Hypothalamus (tissue), 51 donors: ENCODE measurements at places on chromosomes 4 and X.

GRCh38 chr4:151455212-151455611 lies 46.2 kb downstream of the FHIP1A start:
- no peak for DNase-seq

DNA sequence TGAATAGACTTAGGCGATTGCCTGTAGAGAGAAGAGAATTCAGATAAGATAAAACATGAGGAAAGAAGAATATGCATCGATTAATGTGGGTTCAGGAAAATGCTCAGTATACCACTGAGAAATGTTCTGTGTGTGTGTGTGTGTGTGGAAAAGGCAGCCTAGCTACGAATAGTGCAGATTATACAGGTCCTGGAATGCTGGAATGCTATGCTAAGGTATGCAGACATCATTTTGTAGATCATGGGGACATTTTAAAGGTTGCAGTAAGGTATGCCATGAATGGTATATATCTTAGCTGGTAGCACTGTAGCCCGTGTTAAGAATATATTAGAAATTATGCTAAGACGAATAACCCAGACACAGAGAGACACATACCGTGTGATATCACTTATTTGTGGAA lies 267.9 kb downstream of the TLL1 start:
- DNase-seq = no peak

- DNase-seq = no peak
These were observed 62.5 kb downstream of the PJA1 start for GRCh38 chrX:69102612-69103194.

- DNase-seq = peak; percentile 37
These were observed at the start of gene ARMCX1 for GRCh38 chrX:101550362-101550750. Gene ARMCX1 (plus strand): TSS chrX:101550547. CDS start chrX:101552931, 2,384 bp downstream.

DNA sequence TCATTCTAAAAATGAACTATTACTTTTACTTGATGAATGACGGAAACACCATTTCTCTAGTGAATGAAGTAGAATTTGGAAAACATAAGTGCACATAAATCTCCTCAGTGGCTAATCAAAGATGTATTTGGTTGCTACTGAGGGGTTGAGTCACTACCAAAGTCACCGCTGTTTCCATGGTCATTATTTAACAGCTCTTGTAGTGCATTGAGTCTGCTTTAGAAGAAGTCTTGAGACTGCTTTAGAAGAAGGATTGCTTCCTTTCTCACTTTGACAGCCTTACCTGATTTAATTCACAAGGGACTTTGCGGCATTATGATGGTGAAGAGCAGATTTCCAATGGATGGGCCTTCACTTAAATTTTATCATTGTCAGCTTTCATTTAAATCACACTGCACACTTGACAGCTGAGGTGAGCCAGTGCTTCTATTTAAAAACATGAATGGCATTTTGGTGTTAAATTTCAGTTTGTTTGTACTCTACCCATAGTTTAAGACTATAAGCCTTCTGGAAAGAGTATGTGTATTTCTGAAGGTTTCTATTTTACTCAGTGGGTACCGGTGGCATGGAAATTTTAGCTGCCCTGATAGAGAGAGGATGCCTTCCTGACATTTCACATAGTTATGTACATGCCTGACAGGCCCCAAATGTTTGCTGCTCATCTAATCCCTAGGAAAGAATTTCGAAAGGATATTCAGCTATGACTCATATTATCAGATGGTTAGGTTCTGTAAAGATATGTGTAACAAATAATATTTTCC lies 9.5 kb downstream of the ASB5 start:
- DNase-seq = no peak

GRCh38 chrX:5528057-5528456 lies 700.6 kb downstream of the NLGN4X start:
- no peak for DNase-seq

- DNase-seq = no peak
These were observed 559.7 kb upstream of the FAT1 start for GRCh38 chr4:187283201-187283955.

DNA sequence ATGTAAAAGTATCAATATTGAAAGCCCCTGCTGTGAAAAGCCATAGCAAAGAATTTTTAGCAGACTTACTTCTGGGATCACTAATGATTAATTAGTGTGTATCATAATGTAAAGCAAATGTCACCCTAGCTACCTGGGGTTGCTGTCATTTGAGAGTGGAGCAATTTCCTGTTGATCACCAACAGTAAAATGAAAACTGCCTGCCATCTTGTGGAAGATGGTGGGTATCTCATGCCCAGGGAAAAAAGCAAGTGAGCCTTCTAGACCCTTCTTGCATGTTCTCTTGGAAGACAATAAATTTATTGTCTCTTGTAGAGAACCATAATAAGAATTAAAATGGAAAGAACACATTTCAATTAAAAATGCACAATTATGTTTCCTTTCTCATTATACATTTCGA lies 360.2 kb downstream of the ZIC3 start:
- no peak for DNase-seq

- no peak for DNase-seq
These were observed 102.8 kb upstream of the OR13H1 start for GRCh38 chrX:131441033-131441432.

- no peak for DNase-seq
These were observed 1.5 kb upstream of the TMA16 start for GRCh38 chr4:163492951-163493504.
